ENCODE measurements at places on chromosomes 3 and 15. TPM values are rescaled to one million over a fixed set of nuclear protein-coding genes. Genes with fewer than 3 reads are reported as not detected.
A peak's percentile ranks its signal among the peaks of the same experiment; 100 is the strongest.

DNA sequence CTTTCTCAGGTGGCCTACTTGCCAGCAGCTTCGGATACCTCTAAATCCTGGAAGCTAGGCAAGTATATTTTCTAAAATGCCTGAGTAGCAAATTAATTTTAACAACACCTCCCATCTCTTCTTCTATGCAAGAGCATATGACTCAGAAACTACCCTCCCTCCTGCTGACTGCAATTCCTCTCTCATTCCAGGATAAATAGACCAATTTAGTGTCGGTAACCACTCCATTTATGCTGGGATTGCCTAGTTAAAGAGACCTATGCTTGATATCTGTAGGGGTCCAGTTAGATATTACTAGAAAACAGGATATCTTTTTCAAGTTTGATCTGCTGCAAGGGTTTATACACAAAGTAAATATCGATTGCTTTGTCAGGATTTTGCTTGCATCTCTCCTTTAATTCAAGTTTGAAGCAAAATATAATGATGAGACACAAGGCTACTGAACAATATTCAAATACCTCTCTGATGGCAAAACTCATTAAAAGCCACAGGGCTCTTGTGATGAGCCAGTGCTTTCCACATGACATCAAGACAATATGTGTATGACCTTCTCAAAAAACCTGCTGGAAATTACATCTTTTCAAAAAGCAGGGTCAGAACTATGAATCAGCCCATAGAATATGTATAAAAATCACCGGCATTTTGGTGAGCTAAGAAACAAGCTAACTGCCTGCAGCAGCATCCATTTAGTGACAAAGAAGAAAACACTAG, 491.6 kb upstream of the NECTIN3 start:
- no peak for DNase-seq

DNA sequence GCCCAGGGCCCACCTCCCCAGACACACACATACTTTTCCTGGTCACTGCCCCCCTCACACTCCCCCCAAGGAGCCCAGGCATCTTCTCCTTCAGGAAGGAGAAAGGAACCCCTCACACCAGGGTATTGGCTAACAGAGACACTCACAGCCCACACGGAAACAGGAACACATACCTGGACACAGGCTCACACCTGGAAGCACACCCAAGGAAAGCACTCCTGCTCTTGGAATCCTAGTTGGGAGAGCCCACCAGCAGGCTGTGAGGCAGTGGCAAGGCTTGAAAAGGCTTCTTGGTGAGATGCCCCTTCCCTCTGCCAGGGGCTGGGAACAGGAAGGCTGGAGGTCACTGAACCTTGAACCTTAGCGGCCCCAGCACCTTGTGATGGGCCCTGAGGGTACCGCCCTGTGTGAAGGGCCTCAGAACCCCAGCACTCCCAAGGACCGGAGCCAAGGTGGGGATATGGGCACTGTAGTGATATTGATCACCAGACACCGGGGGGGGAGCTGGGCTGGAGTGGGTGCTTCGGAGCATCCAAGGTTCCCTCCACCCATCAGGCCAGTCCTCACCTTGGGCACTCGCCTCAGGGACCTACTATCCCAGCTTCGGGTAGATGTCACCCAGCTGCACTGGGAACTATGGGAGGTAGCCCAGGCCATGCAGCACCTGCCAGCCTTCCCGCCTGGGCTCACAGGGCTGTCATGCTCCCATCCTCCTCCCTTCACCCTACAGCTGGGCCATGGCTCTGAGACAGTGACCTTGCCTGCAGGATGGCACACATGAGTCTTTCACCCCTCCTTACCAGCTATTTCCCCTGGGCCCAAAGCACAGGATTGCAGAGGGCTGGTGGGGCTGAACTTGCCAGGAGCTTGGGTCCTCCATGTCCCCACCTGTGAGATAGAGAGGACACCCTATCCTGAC, 16.4 kb downstream of the MYL3 start:
- DNase-seq, result no peak

DNA sequence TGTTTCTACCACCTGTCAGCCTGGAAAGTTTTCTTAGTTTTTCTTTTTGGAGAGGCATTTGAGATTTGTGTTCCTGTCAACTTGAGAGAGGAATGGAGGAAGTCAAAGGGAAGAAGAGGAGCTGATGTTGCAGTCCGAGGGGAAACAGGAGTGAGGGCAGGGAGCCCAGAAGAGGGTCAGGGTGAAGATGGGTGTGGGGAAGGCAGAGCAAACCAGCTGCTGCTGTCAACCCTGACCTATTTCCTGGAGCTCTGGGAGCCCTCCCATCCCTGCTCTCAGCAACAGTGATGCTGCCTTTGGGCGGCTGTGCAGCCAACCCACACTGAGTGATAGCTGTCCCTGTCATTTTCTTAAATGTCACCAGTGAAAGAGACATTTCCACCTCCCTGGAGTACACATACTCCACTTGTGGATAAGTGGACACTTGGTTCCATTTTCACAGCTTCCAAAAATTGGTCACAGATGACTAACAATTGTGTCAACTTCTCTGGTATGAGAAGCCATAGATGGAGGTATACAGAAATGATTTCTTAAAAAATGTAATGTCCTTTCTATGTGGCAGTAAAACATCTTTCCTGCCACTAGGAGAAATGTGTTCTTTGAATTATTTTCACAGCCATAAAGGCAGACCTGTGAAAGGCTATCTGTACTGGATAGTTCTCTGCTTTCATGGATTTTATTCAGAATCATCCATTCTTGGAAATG, 556.3 kb upstream of the TBL1XR1 start:
- no peak for DNase-seq

GRCh38 chr3:18477620-18478019, 52.5 kb upstream of the SATB1 start:
- no peak for DNase-seq

- DNase-seq, result no peak
Observed at GRCh38 chr15:45631776-45632175, 3.1 kb upstream of the SQOR start.

GRCh38 chr3:84946240-84946639, 12.5 kb upstream of the CADM2 start:
- no peak for DNase-seq

DNA sequence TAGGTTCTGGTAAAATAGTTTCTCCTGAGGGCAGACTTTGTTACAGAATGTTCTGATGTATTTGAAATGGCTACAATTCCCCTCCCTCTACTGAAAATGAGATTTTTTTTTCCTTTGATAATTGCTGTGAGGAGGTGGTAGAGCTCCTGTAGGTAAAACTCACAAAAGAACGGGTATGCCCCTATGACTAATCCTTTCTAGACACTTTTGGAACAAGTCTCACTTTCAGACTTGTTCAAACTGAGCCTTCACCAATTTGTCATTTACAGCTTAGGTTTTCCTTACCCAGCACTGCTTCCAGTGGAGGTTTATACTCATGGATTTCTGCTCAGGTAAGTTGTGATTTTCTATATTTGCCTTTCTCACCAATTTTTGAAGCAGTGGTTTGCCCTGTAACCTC, 115.6 kb downstream of the NLGN1 start:
- DNase-seq, result no peak

GRCh38 chr15:37100966-37101215, 542 bp upstream of the MEIS2 start:
- DNase-seq, result peak; percentile 45

DNA sequence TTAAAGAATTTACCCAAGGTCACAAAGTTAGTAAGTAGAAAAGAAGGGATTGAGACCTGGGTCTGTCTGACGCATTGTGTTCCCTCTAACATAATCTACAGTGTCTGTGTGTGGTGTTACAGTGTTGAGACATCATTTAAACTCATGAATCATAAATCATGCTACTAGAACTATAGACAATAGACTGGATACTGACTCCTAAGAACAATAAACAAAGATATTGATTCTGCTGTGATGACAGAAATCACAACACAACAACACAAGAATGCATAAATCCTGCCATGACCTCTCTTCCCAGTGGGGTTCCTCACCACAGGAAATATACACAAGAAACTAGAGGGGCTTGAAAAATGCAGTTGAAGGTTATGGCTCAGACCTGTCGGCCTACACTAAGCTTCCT, 44.3 kb downstream of the TRIM69 start:
- no peak for DNase-seq

DNA sequence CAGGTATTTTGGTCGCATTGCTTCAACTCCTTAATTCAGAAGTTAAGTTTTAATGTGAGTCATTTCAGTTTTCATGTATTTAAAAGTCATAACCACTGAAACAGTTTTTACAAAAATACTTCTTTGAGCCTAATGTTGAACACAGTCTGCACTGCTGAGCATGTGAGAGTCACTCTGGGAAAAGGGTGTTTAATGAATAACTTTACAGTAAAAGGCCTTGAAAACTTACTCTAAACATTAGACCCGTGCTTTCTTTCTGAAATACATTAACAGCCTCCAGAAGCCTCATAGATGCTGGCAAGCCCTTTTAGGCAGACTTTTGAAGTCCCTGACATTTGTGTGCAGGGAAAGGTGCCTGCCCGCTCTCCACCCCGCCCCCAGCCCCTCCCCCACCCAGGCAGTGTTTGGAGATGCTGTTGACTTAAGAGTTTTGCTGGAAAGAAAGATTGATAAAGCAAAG, 68.9 kb upstream of the NR2F2 start:
- DNase-seq, result no peak

DNA sequence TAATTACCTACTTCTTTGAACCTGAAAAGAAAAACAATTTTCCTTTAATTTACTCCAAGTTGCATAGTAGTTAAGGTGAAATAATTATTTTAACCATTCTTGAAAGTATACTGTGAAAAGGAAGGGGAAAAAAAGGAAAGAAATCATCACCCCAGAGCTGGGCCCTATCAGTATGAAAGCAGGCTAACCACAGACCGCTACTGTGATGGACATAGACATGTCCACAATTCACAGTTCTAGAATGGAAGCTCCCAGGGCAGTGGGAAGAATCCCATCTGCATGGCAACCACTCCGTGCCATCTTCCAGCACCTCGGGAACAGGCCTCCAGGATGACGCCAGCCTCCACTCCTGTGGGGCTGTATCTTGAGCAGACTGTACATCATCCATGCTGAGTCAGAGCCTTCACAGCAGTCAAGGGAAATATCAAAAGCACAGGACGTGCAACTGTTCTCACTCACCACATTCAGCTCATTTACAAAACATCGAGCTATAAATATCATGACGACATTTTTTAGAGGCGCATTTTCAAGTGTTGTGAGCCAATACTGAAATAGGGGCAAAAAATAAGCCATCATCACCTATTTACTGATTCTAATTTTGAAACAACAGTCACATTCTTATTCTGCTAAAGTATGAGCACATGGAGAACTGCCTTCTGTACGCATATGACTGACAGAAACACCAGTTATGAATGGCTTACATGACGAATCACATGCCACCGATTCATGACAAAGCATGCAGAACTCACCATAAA, 119.7 kb downstream of the SNRK start:
- DNase-seq, result no peak

DNA sequence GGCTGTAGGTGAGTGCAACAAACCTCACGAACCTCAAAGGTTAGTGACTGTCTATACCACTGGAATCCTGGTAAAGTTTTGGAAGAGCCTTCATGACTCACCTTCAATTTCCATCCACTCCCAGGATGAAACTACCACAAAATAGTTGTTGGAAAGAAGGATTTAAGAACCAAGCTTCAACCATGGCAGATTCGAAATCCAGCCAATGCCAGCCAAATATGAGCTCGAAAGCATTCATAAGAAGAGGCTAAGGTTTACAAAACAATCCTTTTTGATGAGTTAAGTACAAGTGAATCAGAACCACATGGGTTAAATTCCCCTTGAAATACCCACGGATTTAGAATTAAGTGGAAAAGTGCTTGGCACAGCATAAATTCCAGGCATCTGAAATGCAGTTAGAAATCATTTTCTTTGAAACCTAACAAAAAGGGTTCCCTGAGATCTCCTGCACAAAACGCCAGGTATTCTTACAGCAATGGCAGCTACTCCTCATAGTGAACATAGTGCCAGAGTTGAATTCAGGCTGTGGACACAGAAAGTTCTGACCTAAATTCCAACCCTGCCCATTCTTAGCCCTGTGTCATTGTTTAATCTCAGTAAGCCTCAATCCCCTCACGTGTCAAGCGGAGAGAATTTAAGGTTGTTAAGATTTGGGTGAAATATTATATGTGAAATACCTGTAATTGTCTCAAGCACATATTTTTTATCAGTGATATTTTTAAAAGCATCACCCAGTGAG, 89.2 kb downstream of the FBN1 start:
- no peak for DNase-seq

- no peak for DNase-seq
Observed at GRCh38 chr3:50369012-50369670, 9.8 kb upstream of the TMEM115 start.

- DNase-seq, result no peak
Observed at GRCh38 chr15:78034495-78035191, 42.9 kb downstream of the TBC1D2B start.

- DNase-seq, result no peak
Observed at GRCh38 chr15:89569090-89569745, 6.1 kb upstream of the TICRR start.

DNA sequence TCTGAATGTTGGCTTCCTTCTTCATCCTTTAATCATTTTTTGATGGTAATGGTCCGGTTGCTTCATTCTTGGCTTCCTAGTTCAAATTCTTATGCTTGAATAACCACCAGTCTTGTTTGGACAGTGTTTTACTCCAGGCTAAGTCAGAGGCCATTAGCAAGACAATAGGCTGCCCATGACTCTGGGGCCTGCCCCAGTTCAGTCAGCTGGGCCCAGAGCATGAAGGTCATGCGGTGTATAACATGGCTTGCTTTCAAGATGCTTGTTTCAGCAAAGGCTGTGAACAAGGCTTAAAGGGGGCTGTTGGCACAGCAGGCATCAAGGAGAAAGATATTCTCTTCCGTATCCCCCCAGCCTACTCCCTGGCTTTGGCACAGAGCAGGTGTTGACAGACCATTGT, 13.7 kb downstream of the TM4SF18 start:
- DNase-seq, result no peak

- no peak for DNase-seq
Observed at GRCh38 chr3:46677411-46677726, 16.1 kb downstream of the ALS2CL start.

DNA sequence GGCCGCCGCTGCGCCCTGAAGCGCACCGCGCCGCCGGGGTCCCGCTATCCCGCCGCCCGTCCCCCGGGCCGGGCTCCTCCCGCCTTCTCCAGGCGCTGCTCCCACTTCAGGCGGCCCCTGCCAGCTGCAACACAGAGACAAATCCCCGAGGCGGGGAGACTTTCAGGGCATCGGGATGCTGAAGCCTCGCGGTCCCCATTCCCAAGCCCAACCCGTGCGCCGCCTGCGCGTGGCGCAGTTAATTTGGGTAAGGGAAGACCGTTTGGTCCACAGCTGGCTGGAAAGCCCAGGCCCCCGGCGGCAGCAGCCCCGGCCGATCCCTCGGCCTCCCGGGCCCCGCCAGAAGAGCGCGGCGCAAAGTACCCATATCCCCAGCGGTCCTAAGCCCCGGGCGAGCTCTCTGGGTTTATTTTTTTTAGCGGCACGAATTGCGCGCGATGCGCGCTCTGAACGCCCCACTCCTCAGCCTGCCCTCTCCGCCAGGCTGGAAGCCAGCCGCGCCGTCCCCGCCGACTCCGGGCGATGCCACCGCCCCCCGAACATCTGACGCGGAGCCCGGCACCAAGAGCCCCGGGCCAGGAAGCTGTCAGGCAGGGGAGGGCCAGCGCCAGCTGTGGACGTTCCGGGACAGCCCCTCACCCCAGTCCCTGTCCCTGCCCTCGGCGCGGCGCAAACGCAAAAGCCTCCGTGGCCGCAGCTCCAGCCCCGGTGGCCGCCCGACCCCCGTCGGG, 517 bp downstream of the FBN1 start:
- peak; percentile 37 for DNase-seq

GRCh38 chr3:128294999-128295468, 141.8 kb downstream of the EEFSEC start:
- no peak for DNase-seq

Gene SNUPN
- 37.6 TPM for total RNA-seq

Gene HDGFL3
- 10.1 TPM for total RNA-seq

Gene OCA2
- not detected for total RNA-seq

Gene SHC4
- total RNA-seq, result 0.44 TPM

Gene CNTN4
- not detected for total RNA-seq

All from PC-9 (cell line).